ENCODE measurements at places on chromosomes 2 and 18.

DNA sequence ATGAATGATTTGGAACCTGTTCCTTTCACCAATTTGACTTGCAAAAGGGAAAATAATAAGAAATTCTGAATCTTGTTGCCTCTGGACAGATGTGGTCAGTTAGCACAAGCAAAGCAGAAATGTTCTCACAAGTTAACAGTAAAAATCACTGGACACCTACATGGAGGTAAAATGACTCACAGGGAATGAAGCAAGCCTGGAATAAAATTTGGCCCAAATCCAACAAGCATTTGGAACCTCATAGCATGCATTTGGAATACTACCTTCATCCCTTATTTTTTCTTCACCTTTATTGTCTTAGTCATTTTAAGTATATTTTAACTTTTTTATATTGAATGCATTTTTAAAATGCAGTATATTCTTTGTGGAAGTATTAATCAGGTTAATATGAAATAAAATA, 602.9 kb downstream of the ARHGAP15 start:
- no peak for DNase-seq

DNA sequence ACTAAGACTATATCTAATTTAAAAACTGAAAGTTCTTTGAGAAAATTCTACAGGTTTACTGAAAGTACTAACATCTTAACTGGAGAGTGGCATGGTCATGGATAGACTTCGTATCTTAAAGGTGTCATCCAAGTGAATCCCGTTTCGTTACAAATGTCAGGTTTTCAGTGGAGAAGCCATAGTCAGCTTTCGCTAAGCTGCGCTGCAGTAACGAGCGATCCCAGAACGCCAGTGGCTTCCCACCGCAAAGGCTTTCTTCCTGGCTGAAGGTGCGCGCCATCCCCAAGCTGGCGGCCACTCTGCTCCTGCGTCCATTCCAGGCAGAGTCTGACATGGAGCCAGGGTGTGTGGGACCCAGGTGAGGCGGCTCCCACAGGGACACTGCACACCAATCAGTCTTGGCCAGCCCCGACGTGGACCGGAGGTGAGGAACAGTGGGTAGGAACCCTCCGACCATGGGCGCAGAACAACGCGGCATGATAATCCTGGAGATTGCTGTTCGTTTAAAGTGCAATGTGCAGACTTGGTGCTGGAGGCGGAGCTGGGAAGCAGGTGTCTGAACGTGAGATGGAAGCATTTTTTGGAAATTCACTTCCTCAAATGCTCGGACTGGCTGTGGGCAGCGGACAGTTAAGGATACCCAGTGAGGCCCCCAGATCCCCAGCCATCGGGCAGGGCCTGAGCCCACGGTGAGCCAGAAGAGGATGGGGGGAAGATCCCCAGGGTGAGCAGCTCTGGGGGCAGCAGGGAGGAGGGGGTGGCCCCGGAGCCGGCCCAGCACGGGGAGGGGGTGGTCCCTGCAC, 27.8 kb upstream of the KCNG2 start:
- no peak for DNase-seq

GRCh38 chr2:171524018-171524401, 1.7 kb downstream of the CYBRD1 start:
- DNase-seq = no peak

DNA sequence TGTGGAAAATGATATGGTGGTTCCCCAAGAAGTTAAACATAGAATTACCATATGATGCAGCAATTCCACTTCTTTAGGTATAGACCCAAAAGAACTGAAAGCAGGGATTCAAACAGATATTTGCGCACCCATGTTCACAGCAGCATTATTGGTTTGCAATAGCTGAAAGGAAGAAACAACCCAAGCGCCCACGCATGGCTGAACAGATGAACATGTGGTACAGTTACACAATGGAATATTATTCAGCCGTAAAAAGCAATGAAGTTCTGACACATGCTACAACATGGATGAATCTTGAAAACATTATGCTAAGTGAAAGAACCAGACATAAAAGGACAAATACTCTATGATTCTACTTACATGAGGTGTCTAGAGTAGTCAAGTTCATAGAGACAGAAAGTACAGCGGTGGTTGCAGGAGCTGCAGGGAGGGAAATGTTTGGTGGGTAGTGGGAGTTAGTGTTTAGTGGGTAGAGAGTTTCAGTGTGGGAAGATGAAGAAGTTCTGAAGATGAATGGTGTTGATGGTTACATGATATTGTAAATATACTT, 26.7 kb upstream of the ASPRV1 start:
- DNase-seq = no peak

DNA sequence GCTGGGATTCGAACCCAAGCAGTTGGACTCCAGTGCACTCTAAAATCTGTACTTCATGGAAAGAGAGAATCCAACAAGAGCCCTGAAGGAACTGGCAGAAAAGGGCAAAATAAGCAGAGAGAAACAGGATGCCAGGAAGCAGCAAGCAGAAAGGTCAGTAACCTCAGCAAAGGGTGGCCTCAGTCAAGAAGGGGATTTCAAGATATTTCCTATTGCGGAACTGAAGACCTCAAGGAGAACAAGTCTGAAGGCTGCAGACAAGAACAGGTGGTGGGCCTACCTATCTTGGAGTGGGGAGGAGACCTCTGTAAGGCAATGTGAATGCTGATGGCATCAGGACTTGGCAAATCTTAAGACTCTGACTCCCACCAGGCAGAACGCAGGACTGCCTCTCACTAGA, 20.1 kb upstream of the MREG start:
- no peak for DNase-seq

GRCh38 chr2:196702641-196703040, 63.1 kb downstream of the CCDC150 start:
- no peak for DNase-seq

- no peak for DNase-seq
These were observed 93.7 kb downstream of the CERKL start for GRCh38 chr2:181563101-181563692.

DNA sequence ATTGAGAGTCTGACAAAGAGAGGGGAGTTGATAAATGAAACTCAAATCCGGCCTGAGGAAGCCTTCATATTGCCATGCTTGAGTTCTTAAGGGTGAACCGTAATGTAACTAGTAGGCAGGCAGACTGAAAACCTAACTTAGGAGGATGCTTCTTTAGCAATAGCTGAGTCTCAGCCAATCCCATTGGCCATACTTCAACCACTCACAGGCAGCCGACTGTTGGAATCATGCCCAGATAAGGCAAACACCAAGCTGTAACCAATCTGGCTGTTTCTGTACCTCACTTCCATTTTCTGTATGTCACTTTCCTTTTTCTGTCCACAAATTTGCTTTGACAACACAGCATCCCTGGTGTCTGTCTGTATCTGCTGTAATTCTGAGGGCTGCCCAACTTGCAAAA, 39.5 kb downstream of the TPRKB start:
- DNase-seq = no peak

GRCh38 chr2:151943461-151943860, 115.2 kb upstream of the ARL5A start:
- DNase-seq = no peak

- no peak for DNase-seq
These were observed 546.8 kb downstream of the TNS1 start for GRCh38 chr2:217456016-217456415.

DNA sequence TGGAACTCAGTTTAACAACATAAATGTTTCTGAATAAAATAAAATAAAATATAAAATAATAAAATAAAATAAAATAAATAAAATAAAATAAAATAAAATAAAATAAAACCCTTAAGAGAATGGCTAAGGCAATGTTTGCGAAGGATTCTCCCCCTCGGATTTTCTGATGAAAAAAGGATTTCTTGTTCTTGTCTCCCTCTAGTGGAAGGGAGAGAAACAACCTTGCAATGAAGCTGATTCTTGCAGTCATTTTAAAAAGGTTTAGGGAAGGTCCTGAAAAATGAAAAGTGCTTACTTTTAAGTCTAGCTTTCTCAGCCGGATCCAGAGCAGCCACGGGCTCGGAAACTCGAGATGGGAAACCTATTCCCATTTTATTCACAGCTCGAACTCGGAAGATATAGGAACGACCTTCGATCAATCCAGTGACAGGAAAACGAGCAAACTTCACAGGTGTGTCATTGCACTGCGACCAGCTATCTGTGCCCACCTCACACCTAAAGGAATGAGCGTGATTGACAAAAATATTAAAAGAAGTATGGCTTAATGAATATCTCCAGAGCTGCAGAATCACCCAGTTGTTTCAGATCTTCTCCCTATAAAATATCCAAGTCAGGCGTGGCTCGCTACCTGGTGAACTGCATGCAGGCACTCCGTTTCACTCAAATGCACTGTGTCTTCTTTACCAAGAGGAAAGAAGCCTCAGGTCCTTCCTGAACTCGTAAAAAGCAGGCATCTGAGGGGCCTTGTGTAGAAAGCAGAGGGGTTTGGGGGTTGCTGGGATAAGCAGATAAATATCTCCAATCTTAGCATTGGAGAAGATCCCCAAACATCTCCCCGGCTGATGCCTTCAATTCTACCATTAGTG, 68.1 kb downstream of the MYOM1 start:
- DNase-seq = no peak

DNA sequence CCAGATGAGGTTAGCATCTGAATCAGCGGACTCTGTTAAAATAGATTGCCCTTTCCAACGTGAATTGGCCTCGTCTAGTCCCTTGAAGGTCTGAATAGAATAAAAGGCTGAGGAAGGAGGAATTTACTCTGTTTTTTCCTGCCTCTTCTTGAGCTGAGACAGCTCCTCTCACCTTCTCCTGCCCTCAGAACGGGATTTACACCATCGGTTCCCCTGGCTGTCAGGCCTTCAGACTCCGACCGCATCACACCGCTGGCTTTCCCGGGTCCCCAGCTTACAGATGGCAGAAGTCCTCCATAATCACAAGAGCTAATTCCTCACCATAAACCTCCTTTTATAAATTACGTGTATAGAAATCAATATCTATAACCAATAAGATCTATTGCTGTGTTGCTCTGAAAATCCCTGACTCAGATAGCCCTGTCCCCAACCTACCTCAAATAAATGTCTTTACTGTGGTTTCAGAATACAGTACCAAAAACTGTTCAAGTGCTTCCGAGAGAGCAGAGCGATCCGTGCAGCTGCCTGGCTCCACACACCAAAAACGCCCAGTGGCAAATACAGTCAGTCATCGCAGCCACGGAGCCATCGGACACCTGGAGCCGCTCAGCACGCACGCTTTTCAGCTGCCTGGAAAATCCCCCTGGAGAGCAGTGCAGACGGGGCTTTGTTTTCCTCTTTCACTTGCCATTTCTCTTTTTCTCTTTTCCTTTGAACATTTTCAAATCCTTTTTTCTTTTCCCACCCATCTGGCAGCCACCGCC, 196.9 kb downstream of the NRP2 start:
- no peak for DNase-seq

DNA sequence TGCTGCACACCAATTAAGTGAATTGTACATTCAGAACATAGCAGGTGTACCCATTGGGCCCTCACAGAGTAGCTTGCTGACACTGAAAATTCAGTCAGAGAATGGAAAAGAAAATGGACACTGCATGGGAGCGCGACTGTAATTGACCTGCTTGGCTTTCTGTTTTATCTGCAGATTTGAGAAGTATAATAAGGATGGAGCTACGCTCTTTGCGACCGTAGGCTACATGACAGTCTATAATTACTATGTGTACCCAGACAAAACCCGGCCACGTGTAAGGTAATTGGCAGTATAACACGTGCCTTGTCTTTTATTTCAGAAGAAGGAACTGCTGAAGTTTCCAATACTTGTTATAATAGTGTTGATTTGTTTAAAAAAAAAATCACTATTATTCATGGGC, 33.5 kb upstream of the METAP1D start:
- no peak for DNase-seq

DNA sequence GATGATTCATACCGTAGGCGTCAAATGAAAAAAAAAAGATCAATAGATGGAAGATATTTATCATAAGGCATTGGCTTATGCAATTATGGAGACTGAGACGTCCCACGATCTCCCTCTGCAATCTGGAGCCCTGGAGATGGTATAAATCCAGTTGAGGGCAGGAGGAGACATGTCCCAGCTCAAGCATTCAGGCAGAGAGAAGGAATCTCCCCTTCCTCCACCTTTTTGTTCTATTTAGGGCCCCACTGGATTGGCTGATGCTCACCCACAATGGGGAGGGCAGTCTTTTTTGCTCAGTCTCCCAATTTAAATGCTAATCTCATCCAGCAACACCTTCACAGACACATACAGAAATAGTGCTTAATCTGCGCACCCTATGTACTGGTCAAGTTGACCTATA, 18.0 kb upstream of the OLA1 start:
- DNase-seq = no peak

DNA sequence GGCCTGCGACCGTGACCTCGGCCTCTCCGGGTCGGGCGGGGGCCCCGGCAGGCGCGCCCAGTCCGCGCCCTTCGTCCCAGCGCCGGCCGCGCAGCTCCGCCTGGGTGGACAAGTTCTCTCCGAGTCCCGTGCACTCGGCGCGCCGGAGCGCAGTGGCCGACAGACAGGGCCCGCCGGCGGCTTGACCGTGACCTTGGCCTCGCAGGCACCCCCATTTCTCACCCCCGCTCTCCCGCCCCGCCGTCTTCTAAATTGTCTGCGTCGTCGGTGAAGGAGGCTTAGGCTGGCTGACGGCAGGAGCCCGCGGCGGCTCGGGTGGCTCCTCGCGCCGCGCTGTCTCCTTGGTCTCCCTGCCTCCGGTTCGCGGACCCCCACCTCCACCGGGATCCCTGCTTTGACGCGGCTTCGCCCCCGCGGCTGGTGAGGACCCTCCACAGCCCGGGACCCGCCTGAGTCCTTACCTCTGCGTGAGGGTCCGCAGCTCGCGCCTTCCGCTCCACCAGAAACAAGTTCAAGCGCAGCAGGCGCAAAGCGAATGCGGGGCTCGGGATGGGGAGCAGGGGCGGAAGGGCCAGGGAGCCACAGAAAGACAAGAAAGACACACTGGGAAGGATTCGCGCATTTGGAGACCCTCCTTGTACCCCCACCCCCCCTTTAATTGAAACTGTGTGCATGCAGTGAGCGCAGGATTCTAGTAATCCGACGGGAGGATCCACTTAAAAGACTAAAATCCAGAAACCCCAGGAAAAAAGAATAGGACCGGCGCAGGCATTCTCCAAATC, 4.0 kb downstream of the PTGR3 start:
- DNase-seq = no peak

GRCh38 chr18:63342206-63342605, 22.6 kb upstream of the BCL2 start:
- no peak for DNase-seq

GRCh38 chr2:170587117-170587516, 128.0 kb upstream of the SP5 start:
- no peak for DNase-seq

DNA sequence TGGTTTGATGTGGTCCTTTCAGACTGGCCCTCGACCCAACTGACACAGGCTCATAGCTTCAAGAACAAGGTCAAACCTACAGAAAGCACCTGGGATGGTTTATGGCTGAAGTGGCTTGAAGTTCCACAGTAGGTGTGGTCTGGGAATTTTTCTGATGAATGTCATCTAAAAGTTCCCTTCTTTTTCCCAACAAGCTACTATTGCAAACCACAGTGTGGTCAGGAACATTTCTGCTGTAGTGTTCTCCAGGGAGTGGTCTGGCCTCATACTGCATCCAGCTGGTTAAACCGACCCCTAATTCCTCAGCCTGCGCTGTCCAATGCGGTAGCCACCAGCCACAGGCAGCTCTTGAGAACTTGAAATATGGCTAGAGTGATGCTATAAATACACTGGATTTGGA, 92.7 kb downstream of the FAM124B start:
- no peak for DNase-seq

Measured in stimulated activated CD4-positive, alpha-beta T cell treated with anti-CD3 and anti-CD28 coated beads, TNF-alpha, amount 100 ng/mL, for 1 hour (primary cell).